ENCODE measurements at places on chromosomes 11 and 22.

- DNase-seq = no peak
Observed at GRCh38 chr22:47163481-47163855, 401.0 kb downstream of the TBC1D22A start.

GRCh38 chr11:80627364-80627763 lies 1186.5 kb upstream of the TENM4 start:
- DNase-seq = no peak

DNA sequence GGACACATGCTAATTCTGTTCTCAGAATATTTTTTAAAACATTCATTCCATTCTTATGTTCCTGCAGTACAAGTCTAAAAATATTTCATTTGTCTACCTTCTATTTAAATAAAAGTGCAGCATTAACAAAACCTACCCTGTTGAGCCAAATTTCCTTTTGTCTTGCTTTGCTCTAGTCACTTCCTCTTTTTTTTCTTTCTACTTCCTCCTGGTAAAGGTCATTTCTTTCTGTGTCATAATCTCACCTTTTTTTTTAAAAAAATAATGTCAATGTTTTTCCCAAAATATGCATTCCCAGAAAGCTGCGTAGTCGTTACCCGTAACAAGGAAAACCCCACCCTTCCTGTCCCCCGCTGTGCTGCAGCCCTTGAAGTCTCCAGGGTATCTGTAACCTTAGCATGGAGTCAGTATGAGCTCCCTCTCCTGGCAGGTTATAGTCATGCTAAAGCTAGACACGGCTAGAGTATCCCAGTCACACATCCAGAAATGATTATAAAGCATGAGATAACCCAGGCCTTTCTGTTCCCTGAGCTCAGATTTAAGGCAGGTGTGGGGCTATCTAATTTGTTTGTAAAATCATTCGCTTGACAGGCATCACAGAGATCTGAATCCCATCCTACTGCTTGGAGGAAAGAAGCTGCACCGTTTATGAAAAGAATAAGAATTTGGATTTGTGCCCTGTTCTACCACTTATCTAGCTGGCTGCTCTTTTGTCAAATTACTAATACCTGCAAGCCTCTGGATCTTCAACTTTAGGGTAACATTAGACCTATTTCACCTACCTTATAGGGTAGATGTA lies 51.1 kb upstream of the EED start:
- peak; percentile 77 for DNase-seq

GRCh38 chr11:134749040-134749839 lies 337.2 kb upstream of the B3GAT1 start:
- no peak for DNase-seq

GRCh38 chr11:44467413-44467812 lies 98.0 kb upstream of the CD82 start:
- no peak for DNase-seq

- peak; percentile 73 for DNase-seq
Observed at GRCh38 chr11:125886997-125887372, 483 bp upstream of the HYLS1 start.

DNA sequence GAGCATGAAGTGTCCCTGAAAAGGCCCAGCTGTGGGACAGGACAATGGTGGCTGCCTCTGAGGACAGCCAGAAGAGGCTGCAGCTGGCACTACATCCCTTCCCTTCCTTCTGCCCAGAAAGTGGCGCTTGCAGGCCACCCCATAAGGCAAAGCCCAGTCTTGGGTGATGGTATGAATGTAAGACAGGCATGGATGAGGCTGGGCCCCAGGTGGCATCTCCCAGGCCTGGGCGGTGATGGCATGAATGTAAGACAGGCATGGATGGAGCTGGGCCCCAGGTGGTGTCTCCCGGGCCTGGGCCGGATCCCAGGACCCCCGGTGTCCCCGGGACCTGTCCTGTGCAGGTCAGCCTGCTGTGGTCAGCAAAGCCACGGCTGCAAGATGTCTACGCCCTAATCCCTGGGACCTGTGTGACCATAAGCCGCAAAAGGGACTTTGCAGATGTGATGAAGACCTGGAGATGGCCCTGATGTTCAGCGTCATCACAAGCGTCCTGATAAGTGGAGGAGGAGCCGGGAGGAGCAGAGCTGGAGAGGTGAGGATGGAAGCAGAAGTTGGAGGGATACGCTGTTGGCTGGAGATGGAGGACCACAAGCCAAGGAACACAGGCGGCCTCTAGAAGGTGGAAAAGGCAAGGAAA lies 181.1 kb downstream of the CTTN start:
- no peak for DNase-seq

GRCh38 chr11:44784851-44785250 lies 58.1 kb downstream of the TSPAN18 start:
- no peak for DNase-seq

DNA sequence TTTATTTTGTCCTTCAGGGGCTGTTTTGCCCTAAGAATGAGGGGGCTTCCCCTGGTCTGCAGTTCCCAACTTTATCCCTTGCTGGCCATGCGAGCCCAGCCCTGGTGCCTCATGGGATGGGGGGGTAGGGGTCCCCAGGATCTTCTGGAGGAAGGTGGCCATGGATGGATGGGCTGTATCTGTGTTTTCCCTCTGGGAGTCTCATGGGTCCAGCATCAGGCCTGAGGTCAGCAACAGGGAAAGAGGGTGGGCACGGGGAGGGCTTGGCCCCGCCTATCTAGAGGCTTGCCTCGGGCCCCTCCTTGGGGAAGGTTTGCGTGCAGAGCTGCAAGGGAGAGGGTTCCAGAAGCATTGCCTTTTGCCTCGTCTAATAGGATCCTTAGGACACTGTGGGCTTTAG lies 10.8 kb upstream of the ADORA2A start:
- no peak for DNase-seq

DNA sequence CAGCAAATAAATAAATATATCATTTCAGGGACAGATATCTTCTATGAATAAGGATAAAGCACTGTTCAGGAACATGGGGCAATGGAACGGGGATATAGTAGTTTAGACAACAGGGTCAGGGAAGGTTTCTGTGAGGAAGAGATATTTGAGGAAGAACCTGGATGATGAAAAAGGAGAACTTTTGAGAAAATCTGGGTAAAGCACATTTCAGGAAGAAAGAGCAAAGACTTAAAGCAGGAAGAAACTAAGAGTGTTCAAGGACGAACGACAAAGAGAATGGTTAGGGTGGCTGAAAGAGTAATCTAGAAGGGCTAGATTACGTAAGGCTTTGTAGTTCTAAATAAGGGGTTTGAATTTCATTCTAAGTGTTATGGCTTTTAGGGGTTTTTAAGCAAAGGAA lies 12.7 kb downstream of the DDI1 start:
- DNase-seq = no peak

- DNase-seq = no peak
Observed at GRCh38 chr11:68269414-68270081, 2.2 kb downstream of the C11orf24 start.

DNA sequence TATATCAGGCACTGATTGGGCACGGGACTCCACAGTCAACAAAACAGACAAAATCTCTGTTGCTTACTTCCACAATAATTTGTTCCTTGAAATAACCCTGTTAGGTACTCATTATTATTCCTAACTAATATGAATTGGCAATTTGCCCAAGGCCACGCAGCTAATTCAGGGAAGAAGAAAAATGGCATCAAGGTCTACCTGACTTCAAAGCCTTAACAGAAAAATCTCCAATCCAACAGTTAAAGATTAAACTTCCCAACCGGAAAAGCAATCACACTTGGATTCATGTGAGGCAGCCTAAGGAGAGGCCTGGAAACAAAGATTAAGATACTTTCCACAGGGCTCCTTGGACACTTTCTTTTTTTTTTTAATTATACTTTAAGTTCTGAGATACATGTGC lies 68.9 kb downstream of the PRCP start:
- no peak for DNase-seq

- peak; percentile 8 for DNase-seq
Observed at GRCh38 chr11:134537941-134538340, 125.9 kb upstream of the B3GAT1 start.

DNA sequence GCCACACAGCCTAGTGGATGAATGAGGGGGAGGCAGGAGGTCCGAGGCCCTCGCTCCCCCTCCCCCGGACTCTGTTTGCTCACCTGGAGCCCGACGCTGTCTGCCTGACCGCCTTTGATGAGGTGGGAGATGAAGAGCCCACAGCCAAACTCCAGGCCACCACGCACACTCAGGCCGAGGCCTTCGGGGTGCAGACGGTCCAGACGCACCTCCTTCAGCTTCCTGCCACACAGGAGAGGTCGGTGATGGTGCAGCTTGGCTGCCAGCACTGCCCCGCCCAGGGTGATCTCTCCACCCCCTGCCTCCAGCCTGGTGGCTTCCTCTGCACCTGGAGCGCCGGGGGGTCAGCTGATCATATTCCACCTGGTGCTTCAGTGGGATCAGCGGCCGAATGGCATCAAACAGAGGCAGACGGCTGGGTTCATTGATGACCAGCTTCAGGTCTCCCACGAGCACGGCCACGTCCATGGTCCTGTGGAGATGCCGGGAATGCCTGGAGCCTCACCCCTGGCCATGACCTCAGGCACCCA lies 13.1 kb downstream of the USH1C start:
- DNase-seq = no peak

GRCh38 chr22:35353318-35353717 lies 27.6 kb upstream of the HMOX1 start:
- DNase-seq = no peak

DNA sequence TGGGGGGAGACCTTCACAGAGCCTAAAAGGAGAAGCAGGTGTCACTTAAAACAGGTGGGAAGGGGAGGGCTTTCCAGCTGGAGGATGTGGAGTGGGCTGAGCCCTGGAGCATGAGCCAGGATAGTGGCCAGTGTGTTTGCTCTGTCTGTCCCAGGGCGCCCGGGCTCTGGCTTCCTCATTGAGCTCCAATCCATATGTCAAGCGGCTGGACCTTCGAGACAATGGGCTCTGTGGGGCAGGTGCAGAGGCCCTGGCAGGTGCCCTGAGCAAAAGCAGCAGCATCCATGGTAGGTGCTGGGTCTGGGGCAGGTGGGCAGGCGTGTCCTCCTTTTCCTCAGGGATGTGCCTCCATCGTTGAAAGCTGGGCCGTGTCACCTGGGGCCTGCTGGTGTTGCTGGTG lies 2.0 kb downstream of the LRRC74B start:
- no peak for DNase-seq

DNA sequence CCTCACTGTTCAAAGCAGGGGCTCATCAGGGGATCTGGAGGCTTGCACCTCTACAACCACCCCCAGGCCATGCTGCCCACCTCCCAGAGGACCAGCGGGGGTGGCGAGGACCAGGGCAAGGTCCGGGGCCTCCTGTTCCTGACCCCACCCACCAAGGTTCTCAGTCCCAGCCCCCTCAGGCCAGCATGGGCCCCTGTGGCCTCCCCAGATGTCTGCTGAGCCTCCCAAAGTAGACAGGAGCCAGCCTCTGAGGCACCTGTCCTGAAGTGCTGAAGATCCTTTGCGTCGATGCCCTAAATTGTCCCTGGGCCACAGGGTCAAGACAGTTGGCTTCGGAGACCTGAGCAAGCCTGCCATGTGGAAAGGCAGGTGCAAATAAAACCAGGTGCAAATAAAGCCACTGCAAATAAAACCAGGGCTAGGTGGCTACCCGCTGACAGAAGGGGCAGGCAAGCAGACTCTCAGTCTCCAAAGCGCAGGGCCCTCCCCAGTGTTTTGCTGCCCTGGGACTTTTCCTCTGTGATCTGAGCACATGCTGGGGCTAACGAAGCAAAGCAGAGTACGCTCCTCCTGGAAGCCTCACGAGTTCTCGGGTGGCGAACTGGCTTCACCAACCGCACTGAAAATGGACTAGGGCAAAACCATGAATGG lies 22.4 kb upstream of the ARFGAP3 start:
- DNase-seq = no peak

- DNase-seq = no peak
Observed at GRCh38 chr11:8107642-8108041, 26.6 kb downstream of the TUB start.

DNA sequence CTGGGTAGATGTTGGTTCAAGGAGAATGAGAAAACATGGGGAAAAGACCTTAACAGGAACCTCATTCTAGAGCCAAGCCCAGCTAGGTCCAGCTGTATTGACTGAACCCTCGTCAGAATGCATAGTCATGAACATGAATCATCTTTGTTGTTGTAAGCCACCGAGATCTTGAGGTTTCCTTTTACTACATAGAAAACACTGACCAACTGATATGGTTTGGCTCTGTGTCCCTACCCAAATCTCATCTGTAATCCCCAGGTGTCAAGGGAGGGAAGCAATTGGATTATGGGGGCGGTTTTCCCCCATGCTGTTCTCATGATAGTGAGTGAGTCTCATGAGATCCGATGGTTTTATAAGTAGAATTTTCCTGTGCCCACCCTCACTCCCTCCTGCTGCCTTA lies 19.4 kb upstream of the PHOX2A start:
- DNase-seq = no peak

GRCh38 chr11:33089776-33090175 lies 50.4 kb downstream of the TCP11L1 start:
- no peak for DNase-seq

DNA sequence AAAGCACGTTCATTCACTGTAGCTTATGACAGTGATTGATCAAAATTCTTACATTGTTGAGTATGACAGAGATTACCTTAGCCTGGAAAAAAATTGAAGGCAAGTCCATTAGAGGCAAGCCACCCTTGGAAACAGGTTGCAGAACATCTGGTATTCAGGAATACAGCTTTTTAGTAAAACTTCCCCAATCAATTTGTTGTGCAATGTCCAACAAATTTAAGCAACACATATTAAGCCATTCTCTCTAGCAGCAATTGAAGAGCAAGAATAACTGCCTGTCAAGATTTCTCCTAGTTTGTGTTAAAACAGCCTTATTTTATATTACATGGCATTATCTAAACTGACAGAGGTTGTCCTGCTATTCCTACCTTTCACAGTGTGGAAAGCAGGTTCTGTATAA lies 37.0 kb downstream of the BCL2L13 start:
- no peak for DNase-seq

DNA sequence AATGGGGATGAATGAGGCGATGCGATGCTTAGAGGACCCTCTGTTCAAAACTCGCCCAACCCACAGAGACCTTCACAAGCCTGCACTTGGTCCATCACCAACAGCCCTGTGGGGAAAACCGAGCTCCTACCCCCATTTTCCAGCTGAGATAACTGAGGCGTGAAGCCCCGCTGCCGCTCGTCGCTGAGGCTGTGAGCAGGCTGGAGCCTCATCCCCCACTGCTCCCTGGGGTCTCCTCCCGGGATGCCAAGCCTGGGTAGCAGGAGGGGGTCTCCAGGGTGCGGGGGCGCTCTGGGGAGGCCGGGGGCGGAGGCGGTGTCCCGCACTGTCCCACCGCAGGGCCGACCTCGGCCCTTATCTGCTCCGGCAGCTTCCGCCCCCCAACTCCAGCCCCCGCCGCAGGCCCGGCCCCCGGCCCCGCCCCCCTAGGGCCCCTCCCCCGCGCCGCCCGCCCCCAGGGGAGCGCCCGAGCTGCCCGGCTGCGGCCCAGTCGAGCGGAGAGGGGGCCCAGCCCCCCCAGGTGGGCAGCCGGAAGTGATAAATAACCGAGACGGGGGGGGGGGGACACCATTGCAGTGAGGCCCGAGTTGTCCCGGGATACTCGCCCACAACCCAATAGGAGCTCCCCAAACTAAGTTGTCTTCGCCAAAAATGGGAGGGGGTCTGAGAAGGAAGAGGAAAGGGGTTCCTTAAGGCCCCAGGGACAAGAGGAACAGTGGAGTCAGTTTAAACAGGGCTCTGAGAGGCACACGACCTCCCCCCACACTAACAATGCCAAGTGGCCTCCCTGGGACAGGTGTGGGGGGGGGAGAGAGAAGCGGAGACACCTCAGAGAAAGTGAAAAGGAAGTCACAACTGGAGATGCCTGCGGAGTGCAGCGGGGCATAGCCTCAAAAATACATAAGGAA lies 8.3 kb upstream of the SLC39A13 start:
- DNase-seq = peak; percentile 57

GRCh38 chr11:111001986-111002611 lies 243.4 kb upstream of the POU2AF2 start:
- DNase-seq = no peak
